ENCODE measurements at places on chromosomes 11 and 22. TPM values are rescaled to one million over a fixed set of nuclear protein-coding genes. Genes with fewer than 3 reads are reported as not detected.

The ANO5 gene
- total RNA-seq: 66.6 TPM

The DNAJC24 gene
- total RNA-seq: 14.1 TPM

The ROM1 gene
- 1.4 TPM for total RNA-seq

The SLC6A5 gene
- not detected for total RNA-seq

The CHST1 gene
- total RNA-seq: 1.3 TPM

The NKAPD1 gene
- total RNA-seq: 7.8 TPM

The XKR3 gene
- not detected for total RNA-seq

The CARD18 gene
- total RNA-seq: not detected

The CLCF1 gene
- total RNA-seq: 1.0 TPM

The SYT12 gene
- total RNA-seq: not detected

The ZNF215 gene
- 0.44 TPM for total RNA-seq

The VPREB1 gene
- not detected for total RNA-seq

The NCF4 gene
- 2.3 TPM for total RNA-seq

DNA sequence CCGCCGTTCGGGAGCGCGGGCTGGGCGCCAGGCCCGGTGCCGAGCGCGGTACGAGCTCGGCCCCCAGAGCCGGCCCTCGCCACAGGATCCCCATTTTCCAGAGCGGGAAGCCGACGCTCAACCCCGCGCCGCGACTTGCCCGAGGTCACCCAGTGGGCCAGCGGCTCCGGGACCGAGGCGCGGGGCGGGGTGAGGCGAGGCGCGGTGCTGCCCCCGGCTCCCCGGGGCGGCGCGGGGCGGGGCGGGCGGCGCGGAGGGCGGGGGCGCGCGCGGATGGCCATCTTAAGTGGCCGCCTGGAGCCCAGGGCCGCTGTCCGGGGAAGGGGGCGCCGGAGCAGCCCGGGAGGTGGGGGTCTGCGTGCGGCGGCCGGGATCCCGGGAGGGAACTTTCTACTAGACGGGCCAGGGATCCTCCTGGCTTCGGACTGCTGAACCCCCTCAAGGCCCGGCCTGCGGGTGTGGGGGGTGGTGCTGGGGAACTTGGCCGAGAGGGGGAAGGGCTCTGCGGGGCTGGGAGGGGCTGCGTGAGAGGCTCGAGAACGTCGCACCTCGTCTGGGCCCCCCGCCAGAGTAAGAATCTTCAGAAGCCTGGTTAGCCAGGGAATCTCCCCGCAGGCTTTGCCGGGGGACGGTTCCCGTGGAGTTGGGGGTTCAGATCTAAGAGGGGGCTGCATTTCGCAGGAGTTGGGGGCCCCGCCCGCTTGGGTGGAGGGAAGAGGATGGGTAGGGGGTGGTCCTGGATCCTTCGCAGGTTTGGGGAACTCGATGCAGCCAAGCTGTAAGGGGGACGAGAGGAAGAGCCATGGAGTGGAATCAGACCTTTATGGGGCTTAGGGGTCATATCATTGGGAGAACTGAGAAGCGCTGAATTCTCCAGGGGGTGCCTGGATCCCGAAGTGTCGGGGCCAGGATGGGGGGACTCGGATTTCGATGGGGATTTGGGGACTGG, 678 bp upstream of the INPPL1 start:
- DNase-seq: peak; percentile 80

GRCh38 chr11:61542024-61542461, 33.5 kb downstream of the LRRC10B start:
- DNase-seq: no peak

- DNase-seq: peak; percentile 76
Observed at GRCh38 chr22:30262917-30263741, 3.5 kb downstream of the OSM start.

GRCh38 chr11:131303611-131304119, 66.8 kb upstream of the NTM start:
- no peak for DNase-seq

GRCh38 chr11:83448686-83449085, 162.5 kb upstream of the CCDC90B start:
- DNase-seq: no peak

- DNase-seq: no peak
Observed at GRCh38 chr11:83158357-83158786, 1.4 kb downstream of the PCF11 start.

GRCh38 chr11:77316733-77317342, 15.4 kb upstream of the GDPD4 start:
- DNase-seq: no peak

DNA sequence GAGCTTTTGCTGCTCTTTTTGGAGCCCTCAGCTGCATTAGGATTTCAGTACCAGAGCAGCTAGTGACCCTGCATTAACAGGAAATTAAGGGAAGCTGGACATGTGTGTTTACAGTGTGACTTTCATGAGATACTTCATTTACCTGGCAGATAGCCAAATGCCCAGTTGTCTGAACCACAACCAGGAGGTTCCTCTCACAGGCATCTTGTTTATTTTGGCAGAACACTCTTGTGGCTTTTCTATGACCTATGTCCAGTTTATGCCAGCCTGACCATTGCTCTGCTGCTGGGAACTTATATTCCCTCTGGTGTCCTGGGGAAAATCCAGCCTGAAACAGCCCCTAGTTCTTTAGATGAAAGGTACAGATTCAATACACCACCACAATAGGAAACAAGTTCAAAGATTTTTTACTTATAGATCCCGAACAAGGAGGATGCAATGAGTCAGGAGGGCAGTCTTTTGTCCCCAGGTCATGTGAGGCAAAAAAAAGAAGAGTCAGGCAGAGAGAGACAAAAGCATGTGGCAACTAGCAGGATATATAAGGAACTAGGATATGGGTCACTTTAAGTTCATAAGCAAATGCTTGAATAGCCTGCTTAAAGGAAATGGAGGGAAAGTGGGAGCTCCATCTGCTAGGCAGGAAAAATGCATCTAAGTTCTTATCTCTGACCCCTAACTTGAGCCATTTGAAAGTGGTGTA, 379.3 kb downstream of the INSC start:
- DNase-seq: no peak

GRCh38 chr22:27601195-27601594, 200.4 kb downstream of the MN1 start:
- DNase-seq: no peak

- peak; percentile 72 for DNase-seq
Observed at GRCh38 chr22:25488244-25489020, 76.0 kb upstream of the GRK3 start.

- no peak for DNase-seq
Observed at GRCh38 chr11:62925745-62926679, 4.8 kb upstream of the CHRM1 start.

DNA sequence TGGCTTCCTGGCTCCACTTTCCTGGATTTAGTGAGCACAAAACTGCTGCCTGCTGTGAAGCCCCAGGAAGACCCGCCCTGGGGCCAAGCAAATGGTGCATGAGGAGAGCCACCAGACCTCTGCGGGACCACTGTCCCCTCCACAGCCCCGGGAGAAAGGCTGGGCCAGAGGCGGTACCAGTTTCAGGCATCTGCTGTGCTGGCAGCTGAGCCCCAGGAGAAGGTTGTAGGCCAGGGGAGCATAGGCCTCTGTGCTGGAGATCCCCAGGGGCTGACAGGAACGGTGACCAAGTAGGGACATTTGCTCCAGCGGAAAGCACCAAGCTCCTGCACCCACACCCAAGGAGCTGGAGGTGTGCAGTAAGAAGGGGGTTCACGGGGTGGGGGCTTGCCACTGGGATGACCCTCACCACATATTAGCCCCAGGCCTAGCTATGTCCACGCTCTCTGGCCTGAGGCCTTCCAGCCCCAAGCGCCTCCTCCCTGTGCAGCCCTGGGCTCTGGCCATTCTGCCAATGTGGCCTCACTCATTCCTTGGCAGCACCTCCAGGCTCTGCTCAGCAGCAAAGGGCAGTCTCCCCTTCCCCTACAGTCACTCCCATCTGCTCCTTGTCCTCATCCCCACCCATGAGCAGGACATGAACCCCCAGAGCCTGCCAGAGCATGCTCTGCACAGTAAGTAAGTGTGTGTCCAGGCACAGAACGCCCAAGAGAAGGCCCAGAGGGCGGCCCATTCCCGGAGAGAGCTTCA, 24.0 kb upstream of the COMT start:
- no peak for DNase-seq

GRCh38 chr11:78957476-78958245, 383.0 kb upstream of the NARS2 start:
- no peak for DNase-seq

DNA sequence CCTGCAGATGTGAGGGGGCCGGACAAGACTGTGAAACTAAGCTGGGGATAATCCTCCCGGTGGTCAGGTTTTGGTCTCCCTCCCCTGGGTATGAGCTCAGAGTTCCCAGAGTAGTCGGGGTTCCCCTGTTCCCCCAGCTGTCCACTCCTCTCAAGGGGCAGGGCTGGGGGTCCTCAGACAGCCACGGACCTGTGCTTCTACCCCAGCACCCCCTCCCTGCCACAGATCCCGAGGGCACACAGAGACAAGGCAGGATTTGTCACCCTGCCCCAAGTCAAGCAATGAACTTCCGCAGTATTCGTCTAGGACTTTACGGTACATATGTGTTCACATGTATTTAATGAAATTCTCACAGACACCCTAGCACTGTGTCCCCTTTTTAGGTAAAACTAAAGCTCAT, 45.2 kb downstream of the APOL1 start:
- DNase-seq: no peak

- no peak for DNase-seq
Observed at GRCh38 chr11:66192181-66192863, 76.1 kb upstream of the RAB1B start.

DNA sequence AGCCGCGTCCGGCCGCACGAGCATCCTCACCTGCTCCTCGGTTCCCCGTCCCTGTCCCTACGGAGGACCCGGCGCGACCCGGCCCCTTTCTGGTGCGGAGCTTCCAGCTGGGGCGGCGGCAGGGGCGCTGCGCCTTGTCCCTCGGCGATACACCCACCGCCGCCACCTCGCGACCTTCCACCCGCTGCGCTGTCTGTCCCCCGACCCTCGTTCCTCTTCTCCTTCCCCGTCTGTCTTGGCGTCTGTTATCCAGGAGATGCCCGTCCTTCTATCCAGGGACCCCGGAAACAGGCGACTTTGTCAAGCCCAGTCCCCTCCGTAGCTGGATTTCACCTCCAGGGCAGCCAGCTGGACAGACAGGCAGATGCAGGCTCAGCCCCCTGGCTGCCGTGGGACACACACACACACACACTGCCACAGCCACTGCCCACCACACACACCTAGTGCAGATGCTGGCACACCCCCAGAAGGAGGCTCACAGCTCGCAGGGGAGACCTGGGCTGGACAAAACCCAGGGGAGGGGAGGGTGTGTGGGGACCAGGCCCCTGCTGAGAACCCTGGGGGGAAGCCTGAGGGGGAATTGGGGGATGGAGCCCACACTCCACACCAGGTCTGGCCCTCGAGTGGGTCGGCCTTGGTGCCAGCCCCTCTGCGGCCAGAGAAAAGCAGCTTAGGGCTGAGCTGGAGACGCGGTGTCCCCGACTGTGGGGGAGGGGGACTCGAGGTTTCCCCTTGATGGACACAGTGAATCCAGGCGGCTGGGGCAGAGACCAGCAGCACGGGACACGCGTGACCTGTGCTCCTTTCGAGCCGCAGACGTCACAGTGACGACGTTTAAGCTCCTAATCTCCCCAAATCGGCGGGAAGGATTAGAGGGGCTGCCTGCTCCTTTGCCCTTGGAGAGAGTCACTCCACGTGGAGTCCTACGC, 788 bp downstream of the DRD4 start:
- DNase-seq: no peak

DNA sequence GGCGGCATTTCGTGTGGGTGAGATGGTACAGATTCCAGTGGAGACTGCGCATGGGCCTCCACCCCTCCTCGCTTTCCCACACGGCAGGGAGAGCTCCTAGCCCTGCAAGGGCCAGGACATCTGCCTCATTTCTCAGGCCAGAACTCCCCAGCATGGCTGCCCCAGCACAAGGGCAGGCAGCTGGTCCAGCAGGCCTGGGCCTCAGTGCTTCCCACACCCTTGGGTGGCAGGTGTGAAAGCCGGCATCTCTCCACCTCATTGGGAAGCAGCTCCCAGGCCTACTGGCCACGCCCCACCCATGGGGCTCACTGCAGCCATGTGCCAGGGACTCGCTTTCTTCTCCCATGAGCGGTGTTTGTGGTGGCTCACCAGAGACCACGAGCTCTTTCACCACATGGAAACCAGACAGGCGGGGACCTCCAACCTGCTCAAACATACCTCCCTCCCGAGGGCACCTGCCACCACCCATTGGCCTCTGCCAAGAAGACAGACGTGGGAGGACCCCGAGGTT, 79.1 kb downstream of the NAT10 start:
- no peak for DNase-seq

- DNase-seq: no peak
Observed at GRCh38 chr22:23215294-23216241, 35.3 kb downstream of the BCR start.

DNA sequence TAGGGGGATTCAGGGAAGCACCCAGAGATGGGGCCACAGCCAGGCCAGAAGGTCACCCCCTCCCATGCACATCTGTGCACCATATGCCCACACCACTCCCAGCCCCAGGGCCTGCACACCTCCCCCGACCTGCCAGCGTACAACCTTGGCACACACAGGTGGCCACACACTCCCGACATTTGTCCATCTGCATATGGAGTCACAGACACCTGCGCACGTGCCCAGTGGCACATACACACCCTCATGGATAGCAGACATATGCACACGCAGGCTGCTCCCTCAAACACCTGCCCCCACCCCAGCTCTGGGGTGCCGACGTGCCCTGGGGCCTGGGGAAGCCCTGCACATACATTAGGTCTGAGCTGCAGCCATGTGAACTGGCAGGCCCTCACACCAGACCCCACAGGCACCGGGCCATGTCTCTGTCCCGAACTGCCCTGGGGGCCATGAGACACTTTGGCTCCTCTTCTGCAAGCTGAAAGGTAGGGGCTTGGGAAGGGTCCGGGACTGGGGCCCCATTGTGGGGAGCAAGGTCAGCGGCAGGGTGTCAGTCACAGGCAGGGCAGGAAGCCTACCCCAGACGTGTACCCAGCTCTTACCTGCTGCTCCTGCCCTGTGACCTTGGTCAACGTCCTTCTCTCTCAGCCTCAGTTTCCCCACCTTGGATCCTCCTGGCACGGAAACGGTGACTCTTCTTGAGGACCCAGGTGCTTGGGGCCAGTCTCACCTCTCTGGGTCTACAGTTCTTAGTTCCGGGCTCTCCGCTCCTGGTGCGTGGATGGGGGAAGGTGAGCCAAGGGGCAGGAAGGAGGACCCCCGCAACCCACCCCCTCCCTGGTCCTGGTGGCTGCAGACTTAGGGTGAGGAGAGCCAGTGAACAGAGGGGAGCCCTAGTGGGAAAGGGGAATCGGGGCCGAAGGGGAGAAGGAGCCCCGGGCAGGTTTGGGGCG, 579 bp upstream of the CABP7 start:
- no peak for DNase-seq

GRCh38 chr22:25176175-25176574, 23.5 kb upstream of the CRYBB3 start:
- DNase-seq: no peak

DNA sequence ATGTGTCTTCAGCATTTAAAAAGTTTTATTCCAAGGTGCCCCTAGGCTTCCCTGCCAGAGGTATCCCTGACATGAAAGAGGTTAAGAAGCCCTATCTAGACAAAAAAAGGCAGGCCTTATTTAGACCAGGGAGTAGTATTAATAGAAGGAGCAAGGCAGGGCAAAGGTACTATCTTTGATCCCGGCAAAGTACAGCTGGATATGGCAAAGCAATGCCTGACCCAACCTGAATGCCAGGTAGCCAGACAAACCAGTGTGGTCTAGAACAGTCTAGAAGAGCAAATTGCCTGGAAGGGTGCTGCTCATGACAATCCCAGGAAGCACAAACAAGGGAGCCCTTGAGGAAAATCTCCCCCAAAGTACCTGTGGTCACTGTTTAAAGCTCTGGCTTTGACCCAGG, 62.6 kb upstream of the SYT13 start:
- no peak for DNase-seq

- no peak for DNase-seq
Observed at GRCh38 chr11:2540223-2540991, 95.6 kb downstream of the KCNQ1 start.

GRCh38 chr22:36640106-36640672, 63.4 kb downstream of the CACNG2 start:
- DNase-seq: no peak

All from heart right ventricle (tissue), 16 donors.